ENCODE measurements at places on chromosomes 16 and 17.
A peak's percentile ranks its signal among the peaks of the same experiment; 100 is the strongest.

DNA sequence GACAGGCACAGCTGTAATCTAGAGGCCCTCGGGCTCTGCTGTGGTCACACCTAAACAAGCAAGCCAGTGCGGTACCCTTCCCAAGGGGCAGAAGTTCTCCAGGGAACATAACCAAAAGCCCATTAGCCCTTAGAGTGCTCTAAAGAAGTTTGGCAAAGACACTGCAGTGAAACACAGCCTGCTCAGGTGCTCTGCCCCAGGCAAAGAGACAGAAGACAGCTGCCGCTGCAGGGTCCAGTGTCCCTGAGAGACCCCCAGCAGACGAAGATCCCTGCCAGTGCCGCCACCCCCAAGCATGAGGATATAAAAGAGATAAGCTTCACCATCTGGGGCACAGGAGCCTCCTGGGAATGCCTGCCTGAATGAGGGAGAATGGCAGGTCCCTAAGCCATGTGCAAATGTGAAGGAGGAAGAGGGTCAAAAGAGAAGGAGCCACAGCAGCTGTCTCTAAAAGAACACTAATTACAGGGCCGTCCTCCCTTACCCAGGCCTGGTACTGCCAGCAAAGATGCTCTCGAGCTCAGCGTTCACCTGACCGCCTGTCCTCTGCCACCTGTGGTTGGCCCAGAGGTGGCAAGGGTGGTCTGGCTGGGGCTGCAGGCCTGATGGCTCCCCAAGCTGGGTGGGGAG, 29.7 kb downstream of the CUEDC1 start:
- no peaks in the 10 kb centered on the region for H3K4me1 ChIP-seq
- no peaks in the 10 kb centered on the region for H3K36me3 ChIP-seq
- no peak overlapping the region for H3K4me3 ChIP-seq
- no peaks in the 10 kb centered on the region for H3K27me3 ChIP-seq

DNA sequence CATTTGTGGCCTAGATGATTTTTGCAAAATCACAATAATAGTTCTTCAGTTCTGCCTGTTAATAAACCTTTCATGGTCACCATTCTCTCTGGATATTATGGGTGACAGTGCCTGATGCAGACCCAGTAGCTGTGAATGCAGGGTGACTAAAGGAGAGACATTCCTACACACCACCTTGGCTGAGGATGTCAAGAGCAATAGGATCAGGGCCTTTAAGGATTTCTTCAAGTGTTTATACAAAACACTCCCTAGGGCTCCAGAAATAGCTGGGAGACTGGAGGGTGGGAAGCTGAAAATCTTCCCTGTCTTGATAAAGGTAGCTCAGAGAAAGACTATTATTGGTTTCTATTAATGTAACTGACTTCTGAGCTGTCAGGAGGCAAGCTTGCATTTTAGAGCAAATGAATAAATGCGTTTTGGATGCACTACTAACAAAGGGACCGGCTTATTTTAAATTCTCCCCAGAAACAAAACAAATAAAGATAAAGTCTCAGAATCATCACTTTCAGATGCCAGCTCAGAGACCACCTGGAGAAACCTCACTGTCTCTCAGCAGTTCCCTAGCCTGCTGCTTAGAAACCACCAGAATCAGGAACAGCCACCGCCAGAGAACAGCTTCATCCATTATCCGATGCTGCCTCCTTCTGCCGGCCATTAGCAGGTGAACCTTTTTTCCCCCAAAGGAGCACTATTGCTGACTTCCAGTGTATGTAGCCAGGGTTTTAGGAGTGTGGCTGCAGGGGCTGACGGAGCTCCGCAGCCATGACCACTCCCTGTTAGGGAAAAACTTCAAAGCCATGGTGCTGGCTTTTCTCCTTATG, 171.4 kb upstream of the DYNLRB2 start:
- DNase-seq, result no peak
- H3K27me3 ChIP-seq, result no peaks in the 10 kb centered on the region
- H3K4me1 ChIP-seq, result no peaks in the 10 kb centered on the region
- no peak overlapping the region for H3K4me3 ChIP-seq
- H3K27ac ChIP-seq, result no peak overlapping the region

DNA sequence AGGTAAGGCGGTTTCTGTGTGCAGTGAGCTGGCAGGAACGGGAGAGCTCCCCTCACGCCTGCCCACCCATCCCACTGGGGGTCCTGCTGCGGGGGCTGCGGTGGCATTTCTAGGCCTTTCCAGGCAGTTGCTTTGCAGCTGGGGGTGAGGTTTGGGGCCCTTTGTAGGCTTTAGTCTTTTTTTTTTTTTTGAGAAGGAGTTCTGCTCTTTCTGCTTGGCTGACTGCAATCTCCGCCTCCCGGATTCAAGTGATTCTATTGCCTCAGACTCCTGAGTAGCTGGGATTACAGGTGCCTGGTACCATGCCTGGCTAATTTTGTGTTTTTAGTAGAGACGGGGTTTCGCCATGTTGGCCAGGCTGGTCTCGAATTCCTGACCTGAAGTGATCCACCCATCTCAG, 11.1 kb downstream of the TSC2 start:
- no peak overlapping the region for H3K4me3 ChIP-seq
- H3K4me1 ChIP-seq, result no peaks in the 10 kb centered on the region
- DNase-seq, result no peak
- H3K27ac ChIP-seq, result no peak overlapping the region
- H3K27me3 ChIP-seq, result no peaks in the 10 kb centered on the region

DNA sequence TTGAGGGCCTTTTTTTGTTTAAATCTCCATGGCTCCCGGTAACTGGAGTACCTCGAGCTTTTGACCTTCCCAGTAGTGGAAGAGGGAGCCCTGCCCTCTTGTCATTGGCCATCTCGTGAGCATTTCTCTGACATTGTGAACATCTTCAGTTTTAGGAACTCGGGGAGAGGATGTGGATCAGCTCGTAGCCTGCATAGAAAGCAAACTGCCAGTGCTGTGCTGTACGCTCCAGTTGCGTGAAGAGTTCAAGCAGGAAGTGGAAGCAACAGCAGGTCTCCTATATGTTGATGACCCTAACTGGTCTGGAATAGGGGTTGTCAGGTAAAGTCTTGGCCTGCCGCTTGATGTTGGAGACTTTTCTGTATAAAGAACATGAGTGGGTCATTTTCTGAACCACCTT, 24.3 kb downstream of the NTAN1 start:
- no peaks in the 10 kb centered on the region for H3K27me3 ChIP-seq
- H3K4me1 ChIP-seq, result no peaks in the 10 kb centered on the region
- no peak overlapping the region for H3K27ac ChIP-seq

DNA sequence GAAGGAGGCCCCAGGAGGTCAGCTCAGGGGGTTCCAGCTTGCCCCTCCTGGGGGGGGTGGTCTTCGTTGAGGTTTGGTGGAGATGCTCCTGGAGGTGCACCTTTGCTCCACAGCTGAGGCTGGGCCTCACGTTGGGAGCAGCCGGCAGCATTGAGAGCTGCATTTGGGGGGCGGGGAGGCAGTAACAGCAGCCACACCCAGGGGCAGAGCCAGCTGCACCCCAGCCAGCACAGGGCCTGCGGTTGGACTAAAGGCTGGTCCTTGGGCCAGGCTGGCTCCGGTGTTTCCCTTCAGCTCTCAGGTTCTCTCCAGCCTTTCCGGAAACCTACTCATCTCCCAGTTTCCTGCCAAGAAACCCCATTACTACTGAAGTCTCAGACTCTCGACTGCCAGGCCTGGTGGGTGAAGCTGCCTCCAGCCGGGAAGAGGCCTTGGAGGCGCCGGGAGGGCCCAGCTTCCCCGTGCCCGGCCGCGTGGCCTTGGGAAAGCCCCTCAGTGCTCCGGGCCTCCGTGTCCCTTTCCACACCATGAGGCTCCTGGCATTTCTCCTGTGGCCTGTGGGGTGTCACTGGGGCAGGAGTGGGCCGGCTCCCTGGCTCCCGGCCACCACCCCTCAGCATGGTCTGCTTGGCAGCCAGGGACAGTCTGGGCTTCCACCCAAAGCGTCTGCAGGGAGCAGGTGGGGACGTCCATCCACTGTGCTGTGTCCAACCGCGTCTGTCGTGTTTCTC, 14.0 kb upstream of the BAIAP2 start:
- H3K36me3 ChIP-seq, result no peaks in the 10 kb centered on the region
- no peak overlapping the region for H3K4me3 ChIP-seq
- H3K27ac ChIP-seq, result no peak overlapping the region
- peaks cover 26% of the 10 kb centered on the region for H3K4me1 ChIP-seq

- H3K4me1 ChIP-seq, result peaks cover 6% of the 10 kb centered on the region
- H3K4me3 ChIP-seq, result no peak overlapping the region
- no peaks in the 10 kb centered on the region for H3K36me3 ChIP-seq
- H3K27me3 ChIP-seq, result no peaks in the 10 kb centered on the region
Measured at GRCh38 chr17:2405247-2405926, 4.5 kb upstream of the MNT start.

DNA sequence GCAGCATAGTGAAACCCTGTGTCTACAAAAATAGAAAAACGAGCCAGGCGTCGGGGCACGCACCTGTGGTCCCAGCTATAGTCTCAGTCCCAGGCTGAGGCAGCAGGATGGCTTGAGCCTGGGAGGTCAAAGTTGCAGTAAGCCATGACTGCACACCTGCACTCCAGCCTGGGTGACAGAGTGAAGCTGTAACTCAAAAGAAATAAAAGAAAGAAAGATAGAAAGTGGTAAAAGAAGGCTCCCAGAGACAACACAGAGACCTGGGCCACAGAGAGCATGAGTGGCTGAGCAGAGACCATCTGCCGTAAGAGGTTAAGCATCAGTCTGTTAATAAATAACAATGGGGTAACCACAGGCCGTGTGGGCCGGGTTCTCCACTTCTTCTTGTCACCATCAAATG, 15.3 kb upstream of the HEXD start:
- H3K27ac ChIP-seq, result no peak overlapping the region
- H3K4me3 ChIP-seq, result no peak overlapping the region
- H3K27me3 ChIP-seq, result no peaks in the 10 kb centered on the region
- peaks cover 4% of the 10 kb centered on the region for H3K4me1 ChIP-seq
- H3K36me3 ChIP-seq, result no peaks in the 10 kb centered on the region

- no peak overlapping the region for H3K27ac ChIP-seq
- H3K4me3 ChIP-seq, result no peak overlapping the region
- H3K4me1 ChIP-seq, result no peaks in the 10 kb centered on the region
- DNase-seq, result peak; percentile 64
- peaks cover 80% of the 10 kb centered on the region for H3K36me3 ChIP-seq
- H3K27me3 ChIP-seq, result no peaks in the 10 kb centered on the region
Measured at GRCh38 chr17:49407981-49408501, 6.6 kb downstream of the PHB1 start.

DNA sequence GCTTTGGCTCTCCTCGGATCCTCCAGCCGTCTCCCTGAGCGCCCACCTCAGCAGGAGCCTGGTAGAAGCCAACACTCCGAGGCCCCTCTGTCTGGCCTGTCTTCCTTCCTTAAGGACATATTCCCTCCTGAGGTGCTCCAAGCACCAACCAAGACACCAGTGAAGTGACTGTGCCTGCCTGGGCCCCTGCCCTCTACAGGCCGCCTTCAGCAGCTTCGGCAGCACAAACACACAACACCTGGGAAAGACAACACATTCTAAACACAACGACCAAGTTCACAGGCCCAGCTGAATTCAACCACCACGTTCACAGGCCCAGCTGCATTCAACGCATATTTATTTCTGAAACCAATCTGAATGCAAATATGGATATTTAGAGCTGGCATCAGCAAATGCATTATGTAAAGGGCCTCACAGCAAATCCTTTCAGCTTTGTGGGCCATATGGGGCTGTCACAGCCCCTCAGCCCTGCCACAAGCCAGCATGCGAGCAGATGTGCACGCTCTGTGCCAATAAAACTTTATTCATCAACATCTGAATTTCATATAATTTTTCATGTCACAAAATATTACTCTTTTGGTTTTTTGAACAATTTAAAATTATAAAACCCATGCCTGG, 12.2 kb downstream of the GALNS start:
- H3K4me3 ChIP-seq, result no peak overlapping the region
- no peak for DNase-seq
- peaks cover 16% of the 10 kb centered on the region for H3K36me3 ChIP-seq
- H3K27me3 ChIP-seq, result no peaks in the 10 kb centered on the region

DNA sequence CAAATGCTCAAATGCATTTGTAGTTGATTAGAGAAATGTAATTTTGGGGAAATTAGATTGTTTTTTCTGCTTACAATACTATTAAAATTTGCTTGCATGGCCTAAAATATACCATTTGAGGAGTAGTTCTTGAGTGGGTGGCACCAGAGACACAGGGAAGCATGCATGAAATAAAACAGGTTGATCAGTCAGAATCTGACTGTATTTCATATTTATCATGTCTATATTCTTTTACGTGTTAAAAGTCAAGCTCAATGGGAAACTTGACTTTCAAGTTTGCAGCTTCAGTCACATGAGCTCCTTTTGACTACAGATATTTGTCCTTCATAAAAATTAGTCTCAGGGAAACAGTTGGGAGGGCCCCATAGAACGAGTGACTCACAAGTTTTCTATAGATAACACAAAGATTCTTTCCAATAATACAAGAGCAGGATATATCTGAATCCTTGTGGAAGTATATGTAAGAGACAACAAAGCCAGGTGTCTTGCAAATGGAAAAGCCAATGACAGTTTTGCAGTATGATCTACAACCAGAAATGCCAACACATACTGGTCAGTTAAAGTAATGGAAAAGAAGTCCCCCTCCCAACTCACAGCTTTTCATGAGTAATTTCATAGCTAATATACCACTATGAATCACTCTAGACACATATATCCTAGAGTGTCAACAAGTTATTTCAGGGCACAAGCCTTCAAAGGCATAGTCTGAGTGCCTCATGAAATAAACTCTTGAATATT, 42.2 kb upstream of the CORO6 start:
- H3K4me1 ChIP-seq, result no peaks in the 10 kb centered on the region
- H3K4me3 ChIP-seq, result no peak overlapping the region
- no peak overlapping the region for H3K27ac ChIP-seq
- peaks cover 45% of the 10 kb centered on the region for H3K36me3 ChIP-seq

GRCh38 chr16:72853575-72854266, 194.2 kb downstream of the ZFHX3 start:
- H3K27me3 ChIP-seq, result no peaks in the 10 kb centered on the region
- H3K4me3 ChIP-seq, result no peak overlapping the region
- no peaks in the 10 kb centered on the region for H3K36me3 ChIP-seq

DNA sequence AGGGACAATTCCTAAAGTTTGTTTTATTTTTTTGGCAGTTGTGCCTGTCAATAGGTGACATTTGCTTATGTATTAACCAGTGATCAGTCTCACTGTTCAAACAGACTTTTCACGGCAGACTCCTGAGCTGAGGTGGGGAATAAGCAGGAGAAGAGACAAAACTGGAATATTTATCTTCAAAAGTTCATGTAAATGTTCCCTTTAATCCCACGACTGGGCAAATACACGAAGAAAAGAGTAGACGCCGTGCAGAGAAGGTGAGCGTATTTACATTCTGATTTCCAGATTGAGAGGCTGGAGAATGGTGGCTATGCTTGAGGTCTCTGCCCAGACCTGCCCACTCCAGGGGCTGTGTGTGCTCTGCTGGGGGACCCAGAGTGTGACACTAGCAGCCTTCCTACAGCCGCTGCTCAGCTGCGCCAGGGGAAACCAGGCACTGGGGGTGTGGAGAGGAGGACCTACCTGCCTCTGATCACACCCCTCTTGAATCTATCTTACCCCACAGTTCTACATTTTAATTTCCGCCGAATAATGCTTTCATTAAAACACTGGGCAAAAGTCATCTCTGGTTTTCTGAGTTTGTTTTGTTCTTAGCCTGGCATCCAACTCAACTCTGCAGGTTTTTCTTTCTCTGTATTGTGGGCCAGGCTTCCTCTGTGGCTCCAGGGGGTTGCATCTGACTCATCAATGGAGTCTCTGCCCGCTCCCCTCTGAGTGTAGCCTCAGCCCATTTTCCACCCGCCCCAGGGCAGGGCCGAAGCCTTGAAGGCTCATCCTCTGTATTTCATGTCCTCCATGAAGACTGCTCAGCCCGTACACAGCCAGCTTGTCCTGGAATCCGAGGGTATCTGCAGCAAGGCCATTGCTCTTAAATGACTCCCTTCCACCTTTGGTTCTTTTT, 237.1 kb downstream of the NTN1 start:
- DNase-seq, result no peak
- no peak overlapping the region for H3K27ac ChIP-seq
- H3K4me3 ChIP-seq, result no peak overlapping the region

GRCh38 chr16:65757064-65757463, 609.4 kb upstream of the CDH5 start:
- no peak for DNase-seq
- no peak overlapping the region for H3K27ac ChIP-seq
- no peaks in the 10 kb centered on the region for H3K27me3 ChIP-seq
- H3K4me1 ChIP-seq, result no peaks in the 10 kb centered on the region
- no peak overlapping the region for H3K4me3 ChIP-seq
